ENCODE measurements at places on chromosomes 1 and 21. TPM values are rescaled to one million over a fixed set of nuclear protein-coding genes. Genes with fewer than 3 reads are reported as not detected.

DNA sequence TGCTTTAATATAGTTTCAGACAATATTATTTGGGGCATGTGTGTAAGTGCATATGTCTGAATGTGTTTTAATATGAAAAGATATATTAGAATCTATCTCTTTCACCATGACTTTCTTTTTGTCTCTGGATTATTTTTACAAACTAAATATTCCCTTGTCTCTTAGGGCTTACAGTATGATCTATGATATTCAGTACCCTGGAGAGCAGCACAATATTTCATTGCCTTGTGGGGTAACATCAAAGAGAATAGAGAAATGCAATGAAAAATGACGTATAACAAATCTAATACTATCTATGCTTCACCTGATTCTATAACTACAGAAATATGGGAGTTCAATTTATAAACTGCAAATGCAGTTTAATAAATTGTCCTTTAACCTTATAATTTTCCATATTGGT is 2084.5 kb downstream of the MRPL39 start:
- no peak for DNase-seq
- H3K27me3 ChIP-seq: no peaks in the 10 kb centered on the region
- H3K27ac ChIP-seq: no peak overlapping the region
- H3K36me3 ChIP-seq: no peaks in the 10 kb centered on the region
- no peak overlapping the region for H3K4me3 ChIP-seq

- no peaks in the 10 kb centered on the region for H3K36me3 ChIP-seq
- H3K27ac ChIP-seq: no peak overlapping the region
- peaks cover 3% of the 10 kb centered on the region for H3K27me3 ChIP-seq
- DNase-seq: no peak
- H3K4me3 ChIP-seq: no peak overlapping the region
These were observed 54.1 kb upstream of the LRRC7 start for GRCh38 chr1:69513601-69514000.

DNA sequence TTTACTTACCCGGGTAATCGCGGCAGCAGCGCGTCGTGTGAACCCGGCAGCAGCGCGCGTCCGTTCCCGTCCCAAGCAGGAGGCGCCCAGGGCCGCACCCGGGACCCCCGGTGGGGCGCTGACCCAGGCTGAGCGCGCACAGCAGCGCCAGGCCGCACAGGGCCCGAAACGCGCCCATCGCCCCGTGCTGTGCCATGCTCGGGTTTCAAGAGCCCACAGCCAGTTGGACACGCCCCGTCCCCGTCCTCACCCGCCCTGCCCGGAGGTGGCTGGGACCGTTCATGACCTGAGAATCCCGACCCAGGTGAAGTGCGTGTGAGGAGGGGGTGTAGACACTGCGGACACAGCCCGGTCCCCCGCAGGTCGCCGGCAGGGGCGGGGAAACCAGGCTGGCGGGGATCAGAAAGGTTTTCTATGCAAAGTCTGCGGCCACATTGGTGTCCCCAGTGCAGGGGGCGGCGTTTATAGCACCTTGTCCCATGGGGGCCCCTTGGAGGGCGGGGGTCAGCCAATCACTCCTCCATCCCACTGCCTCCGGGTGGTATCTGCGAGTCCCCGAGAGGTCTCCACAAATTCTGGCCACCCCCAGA is at the start of gene TNFRSF18:
TNFRSF18 (minus strand) TSS at position 217 of the 590 bp plus-strand sequence; CDS start at position 196, 21 bp downstream.
- H3K36me3 ChIP-seq: no peaks in the 10 kb centered on the region
- peak; percentile 23 for DNase-seq
- peaks cover 39% of the 10 kb centered on the region for H3K4me1 ChIP-seq
- peak within 1 kb of the TSS; percentile 70 for H3K4me3 ChIP-seq
- H3K27ac ChIP-seq: peak within 1 kb of the TSS; percentile 94

DNA sequence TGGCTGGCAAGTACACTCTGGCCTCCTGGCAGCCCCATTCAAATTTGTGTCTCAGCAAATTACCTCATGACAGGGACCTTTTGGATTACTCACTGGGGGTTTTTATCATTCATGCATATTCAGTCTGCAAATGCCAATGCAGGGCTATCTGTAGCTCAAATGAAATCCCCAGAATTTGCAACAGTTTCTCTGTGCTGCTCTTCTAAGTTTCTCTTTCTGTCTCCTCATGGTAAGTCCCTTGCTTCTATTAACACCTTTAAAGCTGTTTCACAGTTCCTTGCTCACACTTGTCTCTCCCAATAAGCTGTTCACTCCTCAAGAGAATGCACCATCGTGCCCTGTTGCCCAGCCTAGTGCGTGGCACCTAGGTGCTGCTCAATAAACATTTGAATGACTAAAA is 3.3 kb upstream of the FAM78B start:
- no peak overlapping the region for H3K4me3 ChIP-seq
- no peaks in the 10 kb centered on the region for H3K36me3 ChIP-seq
- DNase-seq: no peak
- H3K27me3 ChIP-seq: 0 out of 2 replicates have a peak, but pooled peaks cover 6% of the 10 kb centered on the region
- H3K27ac ChIP-seq: no peak overlapping the region

DNA sequence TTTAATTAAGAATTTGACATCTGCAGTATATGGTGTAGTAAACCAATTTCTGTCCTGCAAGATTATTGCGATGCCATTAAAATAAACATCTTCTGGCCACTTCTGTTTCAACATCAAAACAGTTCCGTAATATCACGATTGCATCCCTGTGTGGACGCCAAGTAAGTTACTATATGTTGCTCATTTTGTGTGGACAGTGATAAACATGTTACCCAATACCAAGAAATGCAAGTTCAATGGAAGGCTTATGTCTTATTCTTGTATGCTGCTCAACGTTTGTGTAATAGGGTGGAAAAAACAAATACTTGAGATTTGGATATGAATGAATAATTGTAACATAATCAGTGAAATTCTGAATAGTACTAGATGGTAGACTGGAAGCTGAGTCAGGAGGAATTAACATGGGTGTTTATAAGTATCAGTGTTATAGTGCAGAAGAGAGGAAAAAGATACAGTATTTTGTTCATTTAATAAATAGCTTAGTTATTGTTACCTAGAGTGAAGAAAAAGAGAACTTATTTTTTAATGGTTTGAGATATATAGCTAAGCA is 15.2 kb downstream of the TTC3 start:
- no peaks in the 10 kb centered on the region for H3K27me3 ChIP-seq
- no peak for DNase-seq
- H3K4me1 ChIP-seq: peaks cover 9% of the 10 kb centered on the region
- no peak overlapping the region for H3K27ac ChIP-seq

GRCh38 chr1:162193815-162194214 is 124.3 kb downstream of the NOS1AP start:
- no peak for DNase-seq
- H3K4me1 ChIP-seq: peaks cover 24% of the 10 kb centered on the region
- no peaks in the 10 kb centered on the region for H3K27me3 ChIP-seq
- H3K27ac ChIP-seq: no peak overlapping the region
- no peaks in the 10 kb centered on the region for H3K36me3 ChIP-seq

DNA sequence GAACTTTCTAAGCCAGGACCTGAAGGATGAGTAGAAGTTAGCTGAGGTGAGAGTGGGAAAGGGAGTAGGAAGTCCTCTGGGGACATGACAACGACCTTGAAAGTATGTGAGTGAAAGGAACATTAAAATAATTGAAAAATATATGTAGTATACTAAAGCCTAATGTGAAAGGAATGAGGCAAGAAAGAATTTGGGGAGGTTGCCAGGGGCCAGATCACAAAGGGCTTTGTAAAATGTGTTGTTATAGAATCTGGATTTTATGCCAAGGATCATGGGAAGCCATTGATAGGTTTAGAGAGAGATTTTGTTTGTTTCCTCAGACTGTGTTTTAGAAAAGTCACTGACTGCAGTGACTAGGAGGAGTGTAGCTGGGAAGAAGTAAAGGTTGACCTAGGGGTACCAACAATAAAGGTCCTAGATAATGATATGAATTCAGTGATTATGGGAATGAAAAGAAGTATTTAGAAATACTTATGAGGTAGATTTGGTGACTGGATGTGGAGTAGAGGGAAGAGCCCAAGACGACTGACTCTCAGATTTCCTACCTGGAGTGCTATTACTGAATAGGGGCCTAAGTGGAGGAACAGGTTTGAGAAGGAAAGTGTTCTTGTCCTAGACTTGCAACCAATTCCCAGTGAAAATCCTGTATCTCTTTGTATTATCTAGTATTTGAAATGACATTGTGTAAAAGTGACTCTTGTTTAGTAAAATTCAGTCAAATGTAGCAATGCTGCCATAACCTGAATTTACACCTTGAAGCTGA is 179.8 kb downstream of the PHTF1 start:
- no peak overlapping the region for H3K4me3 ChIP-seq
- H3K27ac ChIP-seq: no peak overlapping the region
- no peak for DNase-seq

GRCh38 chr1:3775490-3776230 is 3.1 kb downstream of the SMIM1 start:
- H3K27ac ChIP-seq: peak overlapping the region; percentile 30
- H3K27me3 ChIP-seq: no peaks in the 10 kb centered on the region
- H3K4me3 ChIP-seq: no peak overlapping the region
- peaks cover 6% of the 10 kb centered on the region for H3K36me3 ChIP-seq

GRCh38 chr1:45551684-45552083 is 1.1 kb downstream of the AKR1A1 start:
- H3K4me1 ChIP-seq: peaks cover 35% of the 10 kb centered on the region
- peak overlapping the region; percentile 87 for H3K27ac ChIP-seq
- peaks cover 6% of the 10 kb centered on the region for H3K36me3 ChIP-seq
- DNase-seq: no peak

DNA sequence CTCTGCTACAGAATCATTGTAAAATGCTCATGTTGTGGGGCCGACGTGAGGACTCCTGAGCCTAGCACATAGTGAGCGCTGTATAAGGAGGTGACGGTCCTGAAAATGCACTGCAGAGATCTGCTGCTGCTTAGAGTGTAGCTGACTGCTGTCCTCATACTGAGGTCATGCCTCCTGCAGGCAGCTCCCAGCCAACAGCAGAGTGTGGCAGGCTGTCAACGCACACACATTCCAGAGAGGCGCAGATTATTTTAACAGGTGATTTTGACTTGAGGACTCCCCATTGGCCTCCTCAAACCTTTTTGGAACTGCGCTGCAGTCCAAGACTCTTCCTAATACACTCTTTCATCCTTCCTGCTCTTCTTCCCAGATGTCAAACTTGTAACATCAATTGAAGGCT is 119.8 kb upstream of the KCNJ6 start:
- no peaks in the 10 kb centered on the region for H3K27me3 ChIP-seq

GRCh38 chr1:210692796-210693195 is 364.1 kb downstream of the HHAT start:
- H3K4me1 ChIP-seq: no peaks in the 10 kb centered on the region
- no peaks in the 10 kb centered on the region for H3K36me3 ChIP-seq
- H3K27ac ChIP-seq: no peak overlapping the region
- no peak for DNase-seq
- H3K27me3 ChIP-seq: peaks cover 19% of the 10 kb centered on the region
- no peak overlapping the region for H3K4me3 ChIP-seq

Gene FALEC
- total RNA-seq: 0.59 TPM

Gene NOS1AP
- 5.3 TPM for total RNA-seq

Gene FAM43B
- not detected for total RNA-seq

Gene SYF2
- total RNA-seq: 40.4 TPM

Gene CRP
- total RNA-seq: 1.3 TPM

Gene BMP8B
- 9.5 TPM for total RNA-seq

Data from HCT116 (cell line).